GM12878 (cell line): ENCODE measurements at places on chromosomes 1 and 21.

DNA sequence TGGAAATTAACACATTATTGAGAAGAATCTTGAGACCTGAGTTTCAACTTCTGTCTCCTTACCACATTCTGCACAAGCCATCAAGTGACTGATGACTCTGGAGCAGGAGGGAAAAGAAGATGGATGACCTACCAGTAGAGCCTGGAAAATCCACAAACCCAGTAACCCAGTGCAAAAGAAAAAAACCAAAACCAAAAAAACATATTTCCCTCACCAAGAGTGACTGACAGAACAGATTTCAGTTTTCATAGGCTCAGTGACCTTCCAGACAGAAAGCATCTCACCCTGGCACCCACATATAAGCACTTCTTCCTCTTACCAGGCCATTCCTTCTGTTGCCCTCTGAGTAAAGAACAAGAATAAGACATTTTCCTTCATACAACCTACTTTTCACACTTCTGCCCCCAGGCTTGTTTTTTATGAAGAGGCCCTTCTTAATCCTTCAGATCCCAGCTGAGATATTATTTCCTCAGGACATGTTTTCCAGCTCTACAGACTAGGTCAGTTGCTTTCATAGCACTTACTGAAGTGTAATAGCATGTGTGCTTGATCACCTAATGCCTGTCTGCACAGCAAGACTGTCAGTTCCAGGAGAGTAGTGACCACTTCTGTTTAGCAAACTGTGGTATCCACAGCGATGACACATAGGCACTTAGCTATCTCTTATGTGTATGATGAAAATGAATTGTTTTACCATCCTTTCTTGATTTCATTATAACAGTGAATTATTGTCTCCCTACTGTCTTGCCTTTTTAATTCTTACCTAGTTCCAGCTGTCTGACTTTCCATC lies 4.0 kb downstream of the TSACC start:
- no peak for DNase-seq

GRCh38 chr1:168892931-168893330 lies 163.9 kb upstream of the DPT start:
- DNase-seq: no peak

- DNase-seq: peak; percentile 33
These were observed 252.8 kb upstream of the ADGRL2 start for GRCh38 chr1:81547912-81548303.

- no peak for DNase-seq
These were observed 15.1 kb upstream of the MAB21L3 start for GRCh38 chr1:116096013-116096618.
